ENCODE measurements at places on chromosomes 2 and 18.

DNA sequence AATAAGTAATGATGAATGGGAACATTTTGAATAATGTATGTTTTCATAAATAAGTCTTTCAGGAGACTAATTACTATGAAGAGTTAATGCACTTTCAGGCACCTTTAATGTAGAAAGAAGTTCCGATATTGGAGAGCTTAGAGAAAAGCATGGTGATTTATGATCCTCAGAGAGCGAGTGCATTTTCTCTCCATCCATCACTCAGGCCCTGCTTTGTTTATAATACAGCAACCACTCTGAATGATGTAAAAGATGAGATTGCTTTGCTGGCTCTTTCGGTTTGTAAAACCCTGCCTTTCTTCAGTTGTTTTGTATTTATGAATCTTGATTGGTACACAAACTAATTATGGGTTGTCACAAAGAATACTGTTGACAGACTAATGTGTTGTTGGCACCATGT, 132.0 kb downstream of the NYAP2 start:
- DNase-seq = no peak

GRCh38 chr18:59109375-59109774, 30.3 kb upstream of the SEC11C start:
- DNase-seq = no peak

DNA sequence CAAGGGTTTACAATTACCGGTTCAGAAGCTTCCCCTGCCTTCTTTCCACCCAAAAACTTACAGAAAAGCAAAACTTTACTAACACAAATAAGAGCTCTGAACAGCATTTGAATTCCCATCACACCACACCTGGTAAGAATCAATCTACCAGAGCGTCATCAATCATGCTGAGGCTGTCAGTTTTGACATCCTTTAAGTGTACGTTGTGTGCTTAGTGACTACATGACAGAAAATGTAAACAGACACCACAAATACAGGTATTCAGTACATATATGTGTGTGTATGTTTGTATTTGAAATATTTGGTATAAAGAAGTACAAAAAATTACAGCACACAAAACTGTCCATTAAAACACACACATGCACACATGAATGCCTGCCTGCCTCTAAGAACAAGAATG, 523.5 kb downstream of the TMEM182 start:
- DNase-seq = no peak

DNA sequence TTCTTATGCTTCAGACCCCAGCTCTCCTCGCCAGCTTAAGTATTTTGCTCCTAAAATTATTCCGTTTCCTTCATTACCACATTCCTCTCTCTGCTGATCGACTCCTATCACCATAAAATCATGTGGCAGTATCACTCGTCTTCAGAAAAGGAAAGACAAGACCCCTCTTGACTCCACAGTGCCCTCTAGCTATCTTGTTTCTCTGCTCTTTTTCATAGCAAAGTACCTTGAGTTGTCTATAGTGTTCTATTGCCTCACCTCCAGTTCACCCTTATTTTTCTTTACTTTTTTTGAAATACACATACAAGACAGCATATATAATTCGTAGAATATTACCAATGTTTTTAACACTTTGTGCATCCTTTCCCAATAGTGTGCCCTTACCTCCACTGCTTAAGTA, 273.2 kb upstream of the SIX3 start:
- no peak for DNase-seq

- DNase-seq = no peak
These were observed 137.5 kb downstream of the NDUFA10 start for GRCh38 chr2:239887604-239888003.

DNA sequence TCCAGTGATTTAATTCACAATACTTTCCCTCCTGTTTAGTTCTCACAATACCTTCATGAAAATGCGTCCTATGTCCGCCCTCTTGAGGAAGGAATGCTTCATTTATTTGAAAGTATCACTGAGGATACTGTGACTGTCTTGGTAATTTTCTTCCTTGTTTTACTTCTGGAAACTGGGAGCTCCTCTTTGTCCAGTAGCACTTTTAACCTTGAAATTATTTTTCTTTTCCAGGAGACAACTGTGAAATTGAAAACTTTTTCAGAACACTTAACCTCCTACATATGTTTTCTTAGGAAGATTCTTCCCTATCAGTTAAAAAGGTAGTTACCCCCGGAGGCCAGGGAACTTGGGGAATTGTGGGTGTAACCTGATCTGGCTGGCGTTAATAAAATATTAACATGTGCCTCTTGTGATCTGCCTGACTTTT, 58.9 kb upstream of the STON1 start:
- no peak for DNase-seq

DNA sequence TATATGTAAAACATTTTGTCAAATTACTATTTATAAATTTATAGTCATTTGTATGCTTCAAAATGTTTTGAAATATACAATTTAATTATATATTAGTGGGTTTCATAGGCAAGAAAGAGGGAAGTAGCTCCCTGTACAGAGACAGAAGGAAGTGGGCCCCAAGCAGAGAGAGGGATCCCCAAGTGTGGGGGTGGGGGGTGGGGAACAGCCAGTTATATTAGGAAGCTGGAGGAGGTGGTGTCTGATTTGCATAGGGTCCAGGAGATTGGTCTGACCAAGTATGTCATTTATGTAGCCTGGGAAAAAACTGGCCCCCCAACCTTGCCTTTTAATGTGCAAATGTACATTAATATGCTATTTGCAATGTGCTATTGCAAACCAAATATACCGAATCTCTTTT, 76.5 kb upstream of the ZSWIM2 start:
- DNase-seq = no peak

- DNase-seq = no peak
These were observed 6.4 kb downstream of the VRK2 start for GRCh38 chr2:58052978-58053377.

GRCh38 chr2:134515137-134515536, 203.7 kb downstream of the TMEM163 start:
- DNase-seq = no peak

GRCh38 chr18:23738151-23738550, 48.9 kb downstream of the LAMA3 start:
- no peak for DNase-seq

- no peak for DNase-seq
These were observed 40.0 kb downstream of the FAM228A start for GRCh38 chr2:24214880-24215279.

- DNase-seq = no peak
These were observed 24.9 kb upstream of the RPIA start for GRCh38 chr2:88666576-88666975.
